ENCODE measurements at places on chromosomes 6 and 20.
A peak's percentile ranks its signal among the peaks of the same experiment; 100 is the strongest.

GRCh38 chr20:37839955-37840354 lies 63.0 kb upstream of the VSTM2L start:
- DNase-seq: no peak

DNA sequence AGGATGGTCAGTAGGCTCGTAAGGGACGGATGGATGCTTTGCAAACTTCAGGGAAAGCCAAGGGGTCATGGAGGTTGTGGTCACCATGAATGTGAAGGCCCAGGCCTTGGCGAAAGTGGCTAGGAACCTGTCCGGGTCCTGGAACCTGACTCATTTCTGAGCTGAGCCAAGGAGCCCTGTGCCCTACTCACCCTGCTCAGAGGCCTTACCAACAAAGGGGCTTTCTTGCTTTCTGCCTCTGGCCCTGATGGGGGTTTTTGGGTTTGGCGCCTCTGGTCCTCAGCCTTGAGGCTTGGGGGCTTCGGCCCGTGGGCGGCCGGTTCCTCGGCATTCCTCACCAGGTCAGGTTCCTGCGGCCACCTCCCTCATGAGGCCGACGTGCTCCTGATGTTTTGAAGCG lies 155.1 kb downstream of the DTNBP1 start:
- DNase-seq: peak; percentile 65

GRCh38 chr6:113921299-113921904 lies 49.5 kb downstream of the HDAC2 start:
- DNase-seq: no peak

GRCh38 chr6:99521633-99522151 lies 6.5 kb upstream of the USP45 start:
- peak; percentile 31 for DNase-seq

DNA sequence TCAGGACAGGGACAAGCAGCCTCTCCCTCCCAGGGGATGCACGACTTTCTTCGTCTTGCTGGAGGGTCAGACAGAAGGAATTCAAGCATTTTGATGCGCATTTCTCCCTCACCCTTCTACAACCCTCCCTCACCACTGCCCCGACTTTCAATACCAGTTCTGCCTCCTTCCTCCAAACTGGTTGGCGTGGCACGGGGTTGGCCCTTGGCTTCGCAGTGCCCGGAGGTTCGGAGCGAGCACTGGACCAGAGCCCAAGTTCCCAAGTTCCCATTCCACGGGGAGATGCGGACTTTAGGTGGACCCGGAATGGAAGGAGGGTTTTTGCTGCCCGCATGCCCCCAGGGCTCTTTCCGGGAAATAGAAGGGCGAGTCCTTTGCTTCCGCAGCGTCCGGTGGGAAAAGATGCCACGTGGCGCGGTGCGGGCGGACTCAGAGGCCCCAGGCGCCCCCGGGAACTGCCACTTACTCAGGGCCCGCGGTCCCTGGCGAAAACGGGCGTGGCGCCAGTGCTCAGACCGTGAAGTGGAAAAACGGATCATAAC lies 8.0 kb upstream of the LAMP5 start:
- peak; percentile 43 for DNase-seq

- no peak for DNase-seq
These were observed 32.2 kb upstream of the IPCEF1 start for GRCh38 chr6:154388803-154389202.

GRCh38 chr20:50541606-50542041 lies 31.4 kb downstream of the PTPN1 start:
- DNase-seq: no peak

DNA sequence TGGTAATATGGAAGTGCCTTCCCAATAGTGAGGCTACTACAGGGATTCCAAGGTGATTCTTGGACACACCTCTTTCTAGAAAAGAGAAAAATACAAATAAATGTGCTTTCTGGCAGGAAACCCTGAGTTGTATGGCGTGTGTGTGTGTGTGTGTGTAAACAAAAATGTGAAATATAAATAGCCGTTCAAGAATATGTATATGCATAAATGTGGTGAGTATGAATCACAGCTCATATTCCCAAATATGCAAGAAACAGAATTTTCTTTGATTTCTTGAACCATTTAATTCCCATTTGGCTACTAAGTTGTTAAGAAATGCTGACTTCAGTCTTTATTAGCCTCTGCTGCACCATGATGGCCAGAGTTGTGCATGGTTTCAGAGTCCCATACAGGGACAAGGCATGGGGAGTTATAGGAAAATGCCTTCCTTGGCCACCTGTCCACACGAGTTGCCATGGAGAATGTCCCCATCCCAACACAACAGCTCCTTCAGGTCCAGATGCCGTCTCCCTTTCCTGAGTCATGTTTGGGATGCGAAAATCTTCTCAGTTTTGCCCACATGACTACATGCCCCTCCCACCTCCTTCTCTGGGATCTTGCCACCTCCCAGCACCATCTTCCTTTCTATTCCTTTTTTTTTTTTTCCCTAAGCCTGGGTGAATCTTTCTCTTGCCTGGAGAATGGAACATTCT lies 312.4 kb upstream of the ECI2 start:
- peak; percentile 63 for DNase-seq

GRCh38 chr20:40449974-40450616 lies 238.9 kb downstream of the MAFB start:
- DNase-seq: no peak

DNA sequence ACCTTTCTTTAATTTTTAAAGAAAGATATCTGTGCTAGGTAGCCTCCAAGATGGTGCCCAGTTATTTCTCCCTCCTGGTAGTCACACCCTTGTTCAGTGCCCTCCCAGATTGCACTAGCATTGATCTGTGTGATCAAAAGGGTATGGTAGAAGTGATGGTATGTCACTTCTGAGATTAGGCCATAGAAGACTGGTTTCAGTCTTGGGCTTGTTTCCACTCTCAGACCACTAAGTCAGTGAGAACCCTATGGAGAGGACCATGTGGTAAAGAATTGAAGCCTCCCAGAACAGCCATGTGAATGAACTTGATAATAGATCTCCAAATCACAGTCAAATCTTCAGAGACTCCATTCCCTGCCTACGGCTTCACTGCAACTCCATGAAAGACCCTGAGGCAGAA lies 57.3 kb downstream of the THEMIS start:
- DNase-seq: no peak

GRCh38 chr6:13431059-13431656 lies 56.2 kb downstream of the GFOD1 start:
- no peak for DNase-seq

- DNase-seq: peak; percentile 94
These were observed 382.3 kb downstream of the CD83 start for GRCh38 chr6:14499841-14500240.

DNA sequence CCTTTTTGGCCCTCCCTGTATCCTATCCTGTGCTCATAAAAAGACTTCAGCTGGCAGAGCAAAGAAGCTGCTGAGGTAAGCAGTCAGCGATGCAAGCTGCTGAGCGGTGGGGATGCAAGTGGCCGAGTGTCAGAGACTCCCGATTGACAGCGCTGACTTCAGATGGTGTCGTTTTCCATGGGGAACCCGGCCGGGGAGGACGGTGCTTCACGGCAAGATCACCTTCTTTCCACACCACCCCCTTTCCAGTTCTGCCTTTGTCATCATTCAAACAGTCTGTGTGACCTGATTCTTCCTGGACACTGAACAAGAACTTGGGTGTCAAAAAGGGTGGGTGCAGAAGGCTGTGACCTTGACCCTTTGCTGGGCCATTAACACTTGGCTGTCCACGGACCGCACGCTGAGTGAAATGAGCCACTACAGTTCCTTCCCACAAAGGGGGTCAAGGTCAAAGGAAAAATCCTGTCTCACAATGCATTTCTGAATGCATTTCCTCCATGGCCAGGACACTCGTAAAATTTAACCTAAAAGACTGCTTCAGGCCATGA lies 52.9 kb upstream of the UNC93A start:
- DNase-seq: no peak

DNA sequence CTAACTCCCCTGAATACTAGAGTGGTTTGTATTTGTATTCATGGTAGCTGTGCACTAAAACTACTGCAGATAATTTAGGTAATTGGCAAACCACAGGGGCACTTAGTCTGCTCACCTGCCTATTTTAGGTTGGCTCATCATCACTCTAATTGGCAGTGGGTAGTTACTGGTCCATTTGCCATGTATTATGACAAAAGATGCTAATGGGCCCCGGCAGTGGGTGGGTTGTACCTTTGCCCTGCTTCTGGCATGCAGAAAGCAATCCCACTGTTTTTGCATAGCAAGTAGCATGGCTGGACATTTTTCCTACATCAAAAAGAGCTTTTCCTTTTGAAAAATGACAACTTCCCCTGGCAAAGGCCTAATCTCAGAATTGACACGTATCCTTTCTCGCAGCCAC lies 741.4 kb upstream of the MAP3K7 start:
- DNase-seq: no peak

DNA sequence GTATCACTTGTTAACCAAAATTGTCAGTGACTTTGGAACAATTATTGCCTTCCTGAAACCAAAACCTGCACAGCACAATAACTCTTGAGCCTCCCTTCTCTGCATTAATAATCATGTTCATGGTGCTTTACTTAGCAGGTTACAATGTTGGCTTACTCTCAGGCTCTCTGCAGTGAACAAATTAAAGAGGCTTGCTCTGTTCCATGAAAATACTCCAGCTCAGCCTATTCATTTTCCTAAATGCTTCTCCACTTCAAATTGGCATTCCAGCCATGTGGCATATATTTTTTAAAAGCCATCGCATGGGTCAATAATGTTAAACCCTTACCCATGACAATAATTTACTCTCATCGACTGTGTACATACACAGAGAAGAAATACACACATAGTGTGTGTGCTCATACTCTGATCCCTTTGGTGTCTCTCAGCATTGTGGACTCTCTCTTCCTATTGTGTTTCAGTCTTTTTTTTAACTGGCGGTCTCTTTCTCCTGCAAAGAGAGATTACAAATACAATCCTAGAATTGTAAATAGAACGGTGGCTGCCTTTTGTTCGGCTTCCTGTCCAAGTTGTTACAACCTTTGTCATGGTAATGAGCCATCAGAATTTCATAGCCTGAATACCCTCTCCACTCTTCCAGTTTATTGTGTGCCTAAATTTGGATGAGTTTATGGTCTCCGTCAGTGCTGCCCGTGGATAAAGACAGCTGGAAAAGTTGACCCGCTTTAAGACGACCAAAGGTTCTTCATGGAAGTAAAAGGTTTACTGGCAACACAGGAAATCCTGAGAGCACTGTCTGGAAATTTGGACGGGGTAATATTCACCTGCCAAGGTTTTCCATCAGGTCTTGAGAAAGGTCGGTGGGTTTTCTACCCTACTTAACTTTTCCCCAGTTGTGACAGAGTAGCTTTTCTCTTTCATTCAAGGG lies 263.6 kb downstream of the CD83 start:
- DNase-seq: no peak

- DNase-seq: no peak
These were observed 307.6 kb downstream of the QKI start for GRCh38 chr6:163721922-163722692.

- DNase-seq: no peak
These were observed 269.0 kb downstream of the HDGFL1 start for GRCh38 chr6:22838345-22838744.

DNA sequence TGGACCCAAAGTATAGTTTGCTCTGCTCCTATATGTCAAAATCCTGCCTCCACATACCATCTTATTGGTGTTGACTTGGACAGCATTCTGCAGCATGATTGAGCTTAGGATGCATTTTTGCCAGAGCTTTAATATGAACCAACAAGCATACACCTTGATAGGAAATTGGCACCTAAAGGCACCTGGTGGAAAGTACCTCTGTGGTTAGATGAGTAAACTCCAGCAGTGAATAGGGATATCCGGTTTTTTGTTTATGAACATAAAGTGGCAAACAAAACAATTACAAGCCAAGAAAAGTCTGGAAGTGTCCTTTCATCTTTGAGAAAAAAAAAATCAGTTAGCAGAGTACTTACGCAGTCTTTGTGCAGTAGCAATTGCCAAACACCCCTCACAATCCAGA lies 6.2 kb upstream of the CYP24A1 start:
- no peak for DNase-seq

- no peak for DNase-seq
These were observed 46.2 kb downstream of the CYB5R4 start for GRCh38 chr6:83905648-83906047.

DNA sequence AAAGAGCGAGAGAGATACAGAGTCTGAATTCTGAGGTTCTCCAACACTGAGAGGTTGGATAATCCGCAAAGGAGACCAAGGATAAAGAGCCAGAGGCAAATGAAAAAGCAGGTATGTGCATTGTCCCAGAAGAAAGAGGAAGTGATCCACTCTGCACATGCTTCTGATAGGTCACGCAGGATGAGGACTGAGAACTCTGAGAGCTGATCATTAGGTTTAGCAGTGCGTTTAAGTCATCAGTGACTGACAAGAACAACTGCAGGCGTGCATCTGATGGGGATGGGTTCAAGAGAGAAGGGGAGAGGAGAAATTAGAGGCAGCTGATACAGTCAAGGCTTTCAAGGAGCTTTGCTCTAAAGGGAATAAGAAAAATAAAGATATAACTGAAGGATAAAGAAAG lies 301.2 kb upstream of the SGK1 start:
- DNase-seq: no peak

- peak; percentile 90 for DNase-seq
These were observed 880.5 kb upstream of the DEFB115 start for GRCh38 chr20:30376767-30377658.

GRCh38 chr20:51095633-51096521 lies 73.0 kb upstream of the KCNG1 start:
- DNase-seq: peak; percentile 31

GRCh38 chr6:55972091-55972490 lies 96.7 kb upstream of the BMP5 start:
- DNase-seq: no peak

- DNase-seq: no peak
These were observed 85.6 kb downstream of the QKI start for GRCh38 chr6:163500105-163500504.

DNA sequence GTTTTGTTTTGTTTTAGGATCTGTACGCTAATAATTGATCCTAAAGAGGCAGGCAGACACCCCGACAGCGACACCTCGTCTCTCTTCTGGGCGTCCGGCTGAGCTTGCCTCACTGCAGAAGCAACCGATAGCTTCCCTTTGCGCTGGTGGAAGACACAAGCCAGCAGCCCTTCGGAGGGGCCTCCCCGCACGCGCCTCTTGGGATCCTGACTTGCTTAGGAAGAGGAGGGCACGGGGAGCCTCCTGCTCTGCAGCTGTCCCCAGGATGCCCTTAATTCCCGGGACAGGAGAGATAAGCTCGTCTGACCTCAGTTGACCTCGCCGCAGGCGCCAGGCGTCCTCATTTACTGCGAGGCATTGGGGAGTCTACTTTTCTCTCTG lies 94.0 kb downstream of the CD83 start:
- DNase-seq: peak; percentile 59

DNA sequence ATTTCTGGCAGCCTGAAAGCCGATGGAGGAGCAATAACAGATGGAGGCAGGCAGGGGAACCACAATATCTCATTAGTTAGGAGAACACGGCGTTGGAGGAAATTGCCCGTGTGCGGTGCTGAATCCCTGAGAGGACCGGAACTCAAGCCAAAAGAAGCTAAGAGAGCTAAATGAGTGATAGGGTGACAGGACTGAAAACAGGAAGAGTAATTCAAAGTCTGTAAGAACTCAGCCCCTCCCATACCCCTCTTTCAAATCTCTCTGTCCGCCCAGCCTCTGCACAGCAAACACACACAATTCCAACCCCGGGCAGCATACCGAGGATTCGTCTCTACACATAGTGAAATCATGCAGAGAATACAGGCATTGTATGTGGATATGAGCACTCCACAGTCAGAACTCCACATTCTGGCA lies 2.6 kb upstream of the IPCEF1 start:
- peak; percentile 27 for DNase-seq

GRCh38 chr6:143507358-143508145 lies 4.0 kb downstream of the FUCA2 start:
- DNase-seq: peak; percentile 18

- DNase-seq: no peak
These were observed 61.3 kb downstream of the BMP6 start for GRCh38 chr6:7787137-7787608.

GRCh38 chr6:9398767-9399373 lies 963.5 kb upstream of the SLC35B3 start:
- no peak for DNase-seq
